ENCODE measurements at places on chromosomes 13 and 19.

DNA sequence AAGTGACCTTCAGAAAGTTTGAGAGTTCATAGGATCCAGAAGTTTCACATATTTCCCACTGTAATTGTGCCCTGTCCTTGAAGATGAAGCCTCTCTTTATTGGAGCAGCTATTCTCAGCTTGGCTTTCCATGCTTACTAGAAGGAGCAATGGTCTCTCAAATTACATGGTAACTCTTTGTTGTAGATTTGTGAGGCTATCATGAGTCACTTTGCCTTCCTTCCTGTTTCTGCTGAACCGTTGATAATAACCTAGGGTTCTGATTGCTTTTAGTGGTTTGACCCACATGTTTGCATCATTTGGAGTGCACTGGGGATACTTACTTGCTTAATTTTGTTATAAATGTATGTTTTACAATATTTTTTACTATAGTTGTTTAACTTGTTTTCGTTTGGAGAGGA lies 772.9 kb upstream of the SLITRK6 start:
- no peak for DNase-seq

DNA sequence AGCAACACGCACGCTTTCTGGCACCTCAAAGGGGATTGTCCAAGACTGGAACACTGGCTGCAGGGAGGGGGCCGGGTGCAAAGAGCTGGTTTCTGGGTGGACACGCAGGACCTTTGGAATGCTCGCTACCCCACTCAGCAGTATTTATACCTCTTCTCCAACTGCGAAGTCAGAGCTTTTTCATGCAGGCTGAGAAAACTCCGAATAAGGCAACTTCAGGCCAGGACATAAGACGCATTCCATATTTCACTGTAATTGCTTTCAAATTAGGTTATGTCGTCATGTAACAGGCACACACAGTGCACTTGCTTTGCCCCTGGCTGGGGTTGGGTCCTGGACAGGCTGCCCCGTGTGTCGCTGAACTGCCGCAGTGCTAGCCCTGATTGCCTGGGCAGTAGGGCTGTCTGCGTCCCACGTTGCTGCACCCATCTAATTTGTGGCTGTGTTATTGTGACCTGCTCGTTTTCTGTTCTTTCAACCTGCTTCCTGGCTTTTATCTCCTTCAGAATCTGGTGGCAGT lies 44.5 kb downstream of the ACTN4 start:
- no peak for DNase-seq

DNA sequence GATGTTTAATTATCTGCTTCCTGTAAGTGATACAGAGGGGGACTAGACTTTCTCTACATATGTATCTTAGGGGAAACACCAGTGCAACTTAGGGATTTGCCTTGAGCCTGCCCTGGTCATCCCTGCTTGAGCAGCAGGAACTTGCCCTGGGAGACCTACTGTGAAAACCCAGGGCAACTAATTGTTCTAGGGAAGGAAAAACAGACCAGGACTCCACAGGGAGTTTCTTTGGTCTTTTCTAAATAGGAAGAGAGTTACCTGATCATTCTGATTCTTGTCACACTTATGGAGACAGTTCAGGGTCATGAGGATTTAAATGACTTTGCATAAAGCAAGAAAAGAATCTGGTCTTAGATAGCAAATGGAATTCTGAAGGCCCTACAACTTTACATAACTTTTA lies 89.1 kb downstream of the WASF3 start:
- DNase-seq: no peak

GRCh38 chr13:105278943-105279381 lies 1256.5 kb downstream of the EFNB2 start:
- no peak for DNase-seq

DNA sequence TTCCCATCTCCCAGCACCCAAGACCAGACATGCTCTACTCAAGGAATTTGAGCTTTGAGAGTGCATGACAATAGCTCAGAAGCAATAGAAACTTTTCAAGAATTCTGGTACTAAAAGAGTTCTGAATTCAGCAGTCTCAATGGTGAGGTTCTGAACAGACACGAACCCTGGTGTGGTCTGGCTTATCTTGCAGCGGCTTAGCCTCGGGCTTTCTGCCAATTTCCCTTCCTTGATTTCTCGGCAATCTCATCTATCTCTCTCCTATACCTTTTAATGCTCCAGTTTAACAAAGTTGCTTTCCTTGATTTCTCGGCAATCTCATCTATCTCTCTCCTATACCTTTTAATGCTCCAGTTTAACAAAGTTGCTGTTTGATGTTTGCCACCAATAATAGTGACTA lies 174.6 kb downstream of the SPRY2 start:
- DNase-seq: no peak

- no peak for DNase-seq
These were observed 10.2 kb upstream of the JSRP1 start for GRCh38 chr19:2266183-2266993.

GRCh38 chr19:39524495-39524894 lies 8.2 kb downstream of the EID2B start:
- DNase-seq: no peak

DNA sequence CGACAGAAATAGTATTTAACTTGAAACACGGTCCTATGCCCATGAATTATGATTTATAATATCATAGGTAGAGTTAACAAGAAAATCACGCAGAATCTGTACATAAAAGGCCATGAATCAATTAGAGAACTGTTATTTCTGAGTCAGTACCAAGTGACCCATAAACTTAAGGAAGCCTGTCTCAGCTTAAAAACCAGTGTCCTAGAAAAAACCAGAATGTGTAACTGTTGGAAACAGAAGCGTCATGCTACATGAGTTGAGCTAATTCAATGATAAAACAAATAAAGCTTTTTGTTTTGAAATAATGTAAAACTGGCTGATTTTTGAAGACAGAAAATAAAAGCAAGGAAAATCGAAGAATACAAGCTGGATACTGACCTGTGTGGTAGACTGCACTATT lies 34.8 kb upstream of the SGCG start:
- DNase-seq: no peak
